ENCODE measurements at places on chromosomes 13 and 19.
A peak's percentile ranks its signal among the peaks of the same experiment; 100 is the strongest.

GRCh38 chr13:61144834-61145593 is 270.6 kb downstream of the PCDH20 start:
- no peak for DNase-seq

DNA sequence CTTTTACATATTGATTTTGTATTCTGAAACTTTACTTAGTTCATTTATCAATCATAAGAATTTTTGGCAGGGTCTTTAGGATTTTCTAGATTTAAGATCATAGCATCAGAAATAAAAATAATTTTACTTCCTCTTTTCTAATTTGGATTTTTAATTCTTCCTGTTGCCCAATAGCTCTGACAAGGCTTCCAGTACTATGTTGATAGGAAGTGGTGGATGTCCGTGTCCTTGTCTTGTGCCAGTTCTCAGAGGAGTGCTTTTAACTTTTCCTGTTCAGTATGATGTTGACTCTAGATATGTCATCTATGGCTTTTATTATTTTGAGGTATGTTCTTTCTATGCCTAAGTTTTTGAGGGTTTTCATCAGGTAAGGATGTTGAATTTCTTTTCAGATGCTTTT is 7.7 kb upstream of the KIR2DL4 start:
- no peak for DNase-seq

DNA sequence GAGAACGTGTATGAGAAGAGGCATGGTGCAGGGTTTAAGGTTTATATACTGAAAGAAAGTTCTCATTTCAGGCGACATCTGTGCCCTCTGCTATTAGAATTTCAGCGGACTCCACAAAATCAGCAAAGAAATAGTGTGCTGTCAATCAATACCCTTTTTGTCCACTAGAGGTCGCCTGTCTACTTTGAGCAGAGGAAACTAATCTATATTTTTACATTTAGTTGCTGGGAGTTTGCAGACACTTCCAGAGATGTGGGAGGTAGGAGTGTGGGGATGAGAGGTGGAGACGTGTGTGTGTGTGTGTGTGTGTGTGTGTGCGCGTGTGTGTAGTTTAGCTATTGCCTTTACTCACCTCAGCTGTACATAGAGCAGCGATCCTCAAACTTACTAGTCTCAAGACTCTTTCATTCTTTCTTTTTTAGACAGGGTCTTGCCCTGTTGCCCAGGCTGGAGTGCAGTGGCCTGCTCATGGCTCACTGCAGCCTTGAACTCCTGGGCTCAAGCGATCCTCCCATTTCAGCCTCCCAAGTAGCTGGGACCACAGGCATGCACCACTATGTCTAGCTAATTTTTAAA is 9.7 kb downstream of the INAFM1 start:
- peak; percentile 78 for DNase-seq

DNA sequence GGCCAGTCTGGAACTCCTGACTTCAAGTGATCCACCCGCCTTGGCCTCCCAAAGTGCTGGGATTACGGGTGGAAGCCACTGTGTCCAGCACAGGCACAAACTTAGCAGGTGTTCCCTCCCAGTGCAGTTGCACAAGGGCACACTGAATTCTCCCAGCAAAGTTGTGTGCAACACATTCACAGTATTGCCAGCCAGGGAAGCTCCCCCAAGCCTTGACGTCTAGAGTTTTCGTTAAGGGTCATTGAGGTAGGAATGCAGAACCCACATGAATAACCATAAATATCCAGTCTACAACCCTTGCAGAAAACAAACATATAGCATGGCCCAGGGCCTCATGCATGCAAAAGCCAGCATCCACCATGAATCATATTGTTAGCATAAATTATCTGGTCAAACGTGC is 3.3 kb upstream of the AURKC start:
- no peak for DNase-seq

DNA sequence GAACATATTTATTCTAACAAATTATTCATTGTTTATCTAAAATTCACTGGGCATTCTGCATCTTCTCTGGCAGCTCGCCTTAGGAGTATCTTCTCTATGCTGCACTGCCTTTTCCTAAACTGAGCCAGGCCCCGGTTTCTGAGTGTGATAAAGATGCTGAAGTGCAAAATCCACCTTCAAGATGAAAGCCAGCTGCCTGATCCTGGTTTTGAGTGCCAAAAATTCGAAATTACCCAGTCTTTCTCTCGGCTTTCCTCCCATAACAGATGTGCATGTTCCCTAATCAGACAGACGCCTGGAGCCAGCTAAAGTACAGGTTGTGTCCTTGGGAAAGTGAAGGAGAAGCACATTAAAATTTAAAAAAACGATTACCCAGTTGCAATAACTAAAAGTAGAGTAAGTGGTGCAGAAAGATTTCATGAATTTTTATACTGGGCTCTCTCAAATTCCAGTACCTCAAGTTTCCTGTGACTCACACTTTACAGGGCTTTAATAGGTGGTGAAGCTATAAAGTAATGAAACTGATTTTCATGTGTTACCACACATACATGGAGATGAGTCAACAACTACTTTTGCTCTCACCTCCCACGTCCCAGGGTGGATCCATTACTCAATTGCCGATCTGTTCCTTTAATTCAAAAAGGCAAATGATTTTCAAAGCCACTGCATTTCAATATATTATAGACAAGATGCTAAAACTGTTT is 65.0 kb upstream of the GTF2F2 start:
- peak; percentile 83 for DNase-seq

GRCh38 chr19:41919948-41920712 is 8.1 kb downstream of the ERFL start:
- DNase-seq, result no peak

DNA sequence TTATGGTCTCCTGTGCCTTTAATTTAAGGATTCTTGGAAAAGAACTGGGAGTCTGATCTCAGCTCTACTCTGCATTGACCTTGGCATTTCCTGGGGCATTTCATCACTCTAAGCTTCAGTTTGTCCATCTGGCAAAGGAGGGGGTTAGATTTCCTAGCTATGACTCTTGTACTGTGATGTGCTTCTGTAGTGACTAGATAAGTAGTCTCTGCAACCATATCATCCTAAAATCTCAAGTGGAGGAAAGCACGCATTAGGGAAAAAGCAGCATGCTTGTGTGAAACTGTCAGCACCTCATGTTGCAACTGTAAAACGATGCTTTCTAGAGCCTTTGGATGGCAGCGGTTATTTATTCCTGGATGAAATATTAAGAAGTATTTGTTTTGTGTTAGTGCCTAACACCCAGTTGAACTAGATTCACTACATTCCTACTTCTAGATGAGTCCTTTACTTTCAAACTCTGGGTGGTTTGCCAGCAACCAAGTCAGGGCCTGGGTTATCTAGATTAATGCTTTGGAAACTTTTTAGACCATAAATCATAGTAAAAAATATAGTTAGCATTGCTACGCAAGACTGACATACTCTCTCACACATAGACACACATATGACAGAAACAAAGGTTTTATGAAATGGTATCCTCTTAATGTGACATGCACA is 6.8 kb downstream of the WDFY2 start:
- DNase-seq, result no peak

DNA sequence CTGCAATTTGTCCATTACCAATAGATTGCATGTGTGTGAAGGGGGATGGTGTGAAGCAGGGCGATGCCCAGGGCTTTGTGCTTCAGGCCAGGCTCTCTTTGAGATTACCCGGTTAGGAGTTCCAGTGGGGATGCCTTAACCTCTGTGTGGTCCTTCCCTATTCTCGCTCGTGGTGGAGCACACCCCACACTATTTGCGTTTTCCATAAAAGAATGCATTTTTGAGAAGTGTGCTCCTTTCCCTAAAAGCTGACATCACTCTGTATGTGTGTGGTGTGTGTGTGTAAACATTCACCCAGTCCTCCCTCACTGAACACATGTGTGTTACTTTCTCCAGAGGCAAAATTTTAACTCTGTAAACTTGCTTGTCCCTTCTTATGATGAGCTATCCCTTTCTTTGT is 308.3 kb downstream of the SLC7A1 start:
- no peak for DNase-seq

DNA sequence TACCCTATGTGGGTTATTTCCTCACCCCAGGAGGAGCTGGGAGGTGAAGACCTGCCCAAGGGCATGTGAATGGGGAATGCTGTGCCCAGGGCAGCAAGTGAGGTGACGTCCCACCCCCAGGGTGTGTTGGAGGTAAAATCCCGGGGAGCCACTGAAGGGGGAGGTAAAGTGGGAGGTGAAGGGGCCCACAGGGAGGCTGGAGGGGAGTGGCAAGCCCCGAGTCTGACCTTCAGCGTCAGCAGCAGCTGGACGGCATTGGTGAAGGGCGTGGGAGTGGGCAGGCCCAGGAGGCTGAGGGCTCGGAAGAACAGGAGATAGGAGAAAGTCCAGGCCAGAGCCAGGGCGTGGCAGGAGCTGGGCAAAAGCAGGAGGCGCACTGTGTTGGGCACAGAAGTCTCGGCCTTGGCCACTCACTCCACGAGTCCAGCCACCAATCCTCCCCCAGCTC is 2.4 kb downstream of the MBOAT7 start:
- DNase-seq, result no peak

All from activated CD4-positive, alpha-beta T cell treated with anti-CD3 and anti-CD28 coated beads, Interleukin-2, Interleukin-4, amounts not matched to agents 100 ng/mL and 50 ng/mL, durations not matched to agents 16 hours and 8 hours (primary cell).